ENCODE measurements at places on chromosomes 2 and 18.

GRCh38 chr2:11987151-11987550 lies 240.7 kb downstream of the LPIN1 start:
- no peak for DNase-seq

DNA sequence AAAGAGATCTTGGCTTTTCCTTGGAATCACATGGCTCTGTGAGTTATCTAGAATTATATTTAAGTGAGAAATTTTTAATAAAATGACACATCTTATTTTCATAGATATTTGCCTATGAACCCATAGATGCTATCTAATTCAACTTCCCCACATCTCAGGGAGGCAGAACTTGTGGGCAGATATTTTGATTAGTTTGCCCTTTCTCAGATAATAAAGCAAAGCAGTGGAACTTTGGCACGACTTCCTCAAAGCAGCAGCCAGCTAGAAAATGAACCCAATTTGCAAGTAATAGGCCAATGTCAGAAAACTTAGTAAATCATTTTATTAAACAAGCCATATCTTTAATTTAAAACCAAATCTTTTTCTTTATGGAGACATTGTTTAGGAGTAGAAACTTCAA lies 32.7 kb downstream of the RAB27B start:
- DNase-seq = no peak

- no peak for DNase-seq
These were observed 155.3 kb downstream of the ANTXR1 start for GRCh38 chr2:69168144-69168813.

- no peak for DNase-seq
These were observed 8.3 kb downstream of the RNF149 start for GRCh38 chr2:101300164-101300563.

DNA sequence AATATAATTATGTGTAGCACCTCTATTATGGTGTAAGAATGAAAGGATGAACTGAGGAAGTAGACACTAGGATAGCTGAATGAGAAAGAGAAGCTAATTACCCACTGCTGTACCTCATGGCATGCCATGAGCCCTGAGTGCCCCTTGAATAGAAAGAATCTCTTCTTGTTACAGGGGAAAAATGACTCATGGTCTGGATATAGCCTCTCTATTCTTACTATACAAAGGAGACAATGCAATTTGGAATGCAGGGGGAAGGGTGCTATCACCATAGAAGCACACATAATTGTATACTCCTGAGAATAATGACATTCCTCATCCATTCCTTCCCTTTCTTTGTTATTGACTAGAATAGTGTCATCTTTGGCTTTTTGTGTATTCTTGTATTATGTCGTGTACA lies 385.2 kb downstream of the CDH7 start:
- DNase-seq = no peak

DNA sequence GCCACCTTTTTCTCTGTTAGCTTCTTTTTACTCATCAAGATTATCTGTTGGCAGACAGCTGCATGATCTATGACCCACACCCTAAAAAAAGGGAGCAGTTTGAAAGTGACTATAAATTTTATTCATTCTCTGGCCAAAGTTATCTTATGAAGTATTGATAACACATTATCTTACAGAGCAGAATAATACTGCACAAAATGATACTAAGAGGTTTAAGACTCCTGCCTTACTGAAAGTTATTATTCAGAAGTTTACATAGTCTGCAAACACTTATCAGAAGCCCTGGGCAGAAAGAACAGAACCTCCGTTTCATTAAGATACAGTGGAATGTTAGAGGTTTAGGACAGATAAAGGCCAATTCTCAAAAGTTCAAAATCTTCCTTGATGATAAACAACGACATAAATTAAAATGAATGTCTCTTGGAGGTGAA lies 78.2 kb downstream of the ZEB2 start:
- no peak for DNase-seq

- DNase-seq = no peak
These were observed 51.0 kb upstream of the CYP26B1 start for GRCh38 chr2:72198532-72199241.

Measured in hematopoietic multipotent progenitor cell (in vitro differentiated cells).